Activated T-helper 2 cell treated with anti-CD3 and anti-CD28 coated beads, Interferon-gamma antibody, Interleukin-2, Interleukin-4, amounts not matched to agents 10 μg/mL and 5 μg/mL and 100 μg/mL, durations not matched to agents 14 hours and 24 hours and 36 hours (primary cell): ENCODE measurements at places on chromosomes 12 and 14. TPM values are rescaled to one million over a fixed set of nuclear protein-coding genes. Genes with fewer than 3 reads are reported as not detected.
A peak's percentile ranks its signal among the peaks of the same experiment; 100 is the strongest.

GRCh38 chr12:115223991-115224390 lies 540.0 kb upstream of the TBX3 start:
- no peak overlapping the region for H3K27ac ChIP-seq
- H3K27me3 ChIP-seq, result no peaks in the 10 kb centered on the region
- no peaks in the 10 kb centered on the region for H3K36me3 ChIP-seq
- no peak overlapping the region for H3K4me3 ChIP-seq
- H3K4me1 ChIP-seq, result no peaks in the 10 kb centered on the region

DNA sequence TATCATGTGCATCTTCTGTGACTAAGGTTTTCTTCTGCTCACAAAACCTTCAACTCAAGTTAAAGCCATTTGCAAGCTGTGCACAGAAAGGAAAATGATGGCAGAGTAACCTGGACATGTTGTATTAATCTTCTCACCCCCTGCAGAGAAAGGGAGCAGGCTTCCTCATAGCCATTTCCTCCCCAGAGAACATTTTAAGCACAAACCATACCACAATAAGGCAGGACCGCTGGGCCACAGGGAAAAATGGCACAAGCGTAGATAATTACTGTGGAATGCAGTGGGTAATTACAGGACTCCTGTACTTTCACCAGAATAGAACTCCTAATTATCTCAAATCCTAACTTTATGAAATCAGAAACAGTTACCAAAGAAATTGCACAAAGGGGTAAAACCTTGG lies 215.7 kb downstream of the KIF21A start:
- no peaks in the 10 kb centered on the region for H3K27me3 ChIP-seq
- H3K4me3 ChIP-seq, result no peak overlapping the region
- H3K36me3 ChIP-seq, result no peaks in the 10 kb centered on the region
- H3K27ac ChIP-seq, result no peak overlapping the region
- DNase-seq, result no peak
- no peaks in the 10 kb centered on the region for H3K4me1 ChIP-seq

GNB3 gene
- 1.2 and 1.3 TPM in 2 replicates for total RNA-seq

GRCh38 chr12:75481013-75481705 lies 604 bp downstream of the GLIPR1 start:
- H3K27ac ChIP-seq, result peak overlapping the region; percentile 92
- H3K4me1 ChIP-seq, result peaks cover 71% of the 10 kb centered on the region
- DNase-seq, result no peak
- H3K27me3 ChIP-seq, result peaks cover 1% of the 10 kb centered on the region

- DNase-seq, result no peak
- peaks cover 9% of the 10 kb centered on the region for H3K4me1 ChIP-seq
- no peak overlapping the region for H3K4me3 ChIP-seq
- no peak overlapping the region for H3K27ac ChIP-seq
- no peaks in the 10 kb centered on the region for H3K36me3 ChIP-seq
These were observed 39.4 kb upstream of the FBRSL1 start for GRCh38 chr12:132450418-132451171.

RNF212B gene
- not detected in 2 replicates for total RNA-seq

DNA sequence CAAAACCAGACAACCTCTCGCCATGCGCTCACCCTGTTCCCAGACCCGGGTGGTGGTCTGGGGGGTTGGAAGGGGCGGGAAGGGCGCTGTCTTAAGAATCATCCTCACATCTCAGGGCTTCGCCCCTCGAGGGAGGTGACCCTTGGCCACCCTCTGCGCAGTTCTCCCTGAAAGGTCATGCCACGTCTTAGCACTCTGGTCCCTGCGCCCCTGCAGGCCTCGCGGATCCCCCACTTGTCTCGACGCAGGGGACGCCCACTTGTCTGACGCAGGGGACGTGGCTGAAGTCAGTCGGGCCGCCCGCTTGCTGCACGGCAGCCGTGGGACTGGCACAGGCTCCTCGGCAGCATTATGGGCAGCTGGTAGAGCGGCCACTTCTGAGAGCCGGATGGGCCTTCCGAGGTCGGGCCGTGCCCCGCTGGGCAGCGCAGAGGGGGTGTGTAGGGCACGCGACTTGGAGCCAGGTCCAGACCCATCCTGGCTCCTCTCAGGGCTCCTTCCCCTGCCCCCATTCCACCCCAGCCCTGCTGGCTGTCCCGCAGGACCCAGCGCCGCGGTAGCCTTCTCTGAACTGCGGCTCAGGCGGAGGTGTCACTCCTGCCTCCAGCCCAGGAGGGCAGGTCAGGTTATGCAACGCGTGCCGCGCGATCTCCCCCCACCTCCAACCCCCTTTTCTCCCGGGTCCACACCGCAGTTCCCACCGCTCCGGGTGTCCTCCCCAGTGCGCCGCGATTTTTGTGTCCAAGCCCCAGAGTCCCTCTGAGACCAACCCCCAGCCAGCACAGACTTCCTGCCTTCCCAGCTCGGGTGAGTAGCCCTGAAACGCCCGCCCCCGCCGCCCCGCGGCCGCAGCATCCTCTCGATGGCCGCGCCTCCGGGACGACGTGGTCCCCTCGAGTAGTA lies 40.9 kb upstream of the CAPRIN2 start:
- peaks cover 28% of the 10 kb centered on the region for H3K27me3 ChIP-seq
- DNase-seq, result peak; percentile 54
- no peaks in the 10 kb centered on the region for H3K36me3 ChIP-seq
- peaks cover 22% of the 10 kb centered on the region for H3K4me1 ChIP-seq

DNA sequence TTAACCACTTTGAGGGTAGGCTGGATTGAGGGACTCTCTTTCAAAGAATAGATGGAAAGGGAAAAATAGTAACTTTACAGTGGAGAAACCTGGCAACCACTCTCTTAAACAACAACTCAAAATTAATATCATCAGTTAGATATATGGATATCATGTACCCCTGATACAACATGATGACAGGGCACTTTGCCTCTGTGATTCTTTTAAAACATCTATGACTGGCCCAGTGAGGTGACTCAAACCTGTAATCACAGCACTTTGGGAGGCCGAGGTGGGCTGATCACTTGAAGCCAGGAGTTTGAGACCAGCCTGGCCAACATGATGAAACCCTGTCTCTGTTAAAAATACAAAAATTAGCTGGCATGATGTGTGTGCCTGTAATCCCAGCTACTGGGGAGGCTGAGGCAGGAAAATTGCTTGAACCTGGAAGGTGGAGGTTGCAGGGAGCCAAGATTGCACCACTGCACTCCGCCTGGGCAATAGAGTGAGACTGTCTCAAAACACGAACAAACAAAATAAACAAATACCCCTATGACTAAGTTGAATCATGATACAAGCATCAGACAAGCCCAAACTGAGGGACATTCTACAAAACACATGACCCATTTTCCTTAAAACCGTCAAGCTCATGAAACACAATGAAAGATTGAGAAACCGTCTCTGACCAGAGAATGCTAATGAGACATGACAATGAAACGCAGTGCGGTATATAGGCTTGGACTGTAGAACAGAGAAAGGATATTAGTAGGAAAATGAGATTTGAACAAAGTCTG lies 26.4 kb upstream of the SLC7A8 start:
- no peaks in the 10 kb centered on the region for H3K4me1 ChIP-seq
- no peak overlapping the region for H3K27ac ChIP-seq
- no peaks in the 10 kb centered on the region for H3K36me3 ChIP-seq
- peaks cover 19% of the 10 kb centered on the region for H3K27me3 ChIP-seq
- no peak for DNase-seq

DNA sequence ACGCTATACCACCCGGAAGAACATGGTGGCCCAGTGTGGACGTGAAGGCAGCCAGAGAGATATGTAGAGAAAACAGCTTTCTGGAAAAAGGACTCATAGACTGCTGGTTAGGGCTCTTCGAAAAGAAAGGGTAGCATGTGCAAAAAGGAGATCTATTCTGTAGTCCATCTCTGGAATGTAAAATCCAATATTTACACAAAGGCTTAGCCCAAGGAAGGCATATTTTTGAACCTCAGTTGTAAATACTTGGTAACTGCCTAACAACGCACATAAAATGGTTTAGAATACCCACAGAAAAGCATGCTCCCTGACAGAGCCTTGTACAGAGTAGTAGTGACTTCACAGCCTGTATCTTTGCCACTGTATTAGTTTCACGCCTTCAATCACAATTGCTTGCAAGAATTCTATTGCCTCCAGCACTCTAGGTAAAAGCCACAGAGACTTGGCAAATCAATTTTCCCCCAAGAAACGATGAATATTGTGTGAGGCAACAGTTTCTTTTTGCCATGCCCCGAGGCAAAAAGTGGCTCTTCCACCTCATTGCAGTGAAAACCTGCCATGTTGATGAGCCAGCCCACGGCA lies 59.2 kb downstream of the TRIM9 start:
- no peaks in the 10 kb centered on the region for H3K4me1 ChIP-seq
- no peak for DNase-seq
- H3K4me3 ChIP-seq, result no peak overlapping the region
- no peak overlapping the region for H3K27ac ChIP-seq

COX8C gene
- total RNA-seq, result not detected in 2 replicates

DNA sequence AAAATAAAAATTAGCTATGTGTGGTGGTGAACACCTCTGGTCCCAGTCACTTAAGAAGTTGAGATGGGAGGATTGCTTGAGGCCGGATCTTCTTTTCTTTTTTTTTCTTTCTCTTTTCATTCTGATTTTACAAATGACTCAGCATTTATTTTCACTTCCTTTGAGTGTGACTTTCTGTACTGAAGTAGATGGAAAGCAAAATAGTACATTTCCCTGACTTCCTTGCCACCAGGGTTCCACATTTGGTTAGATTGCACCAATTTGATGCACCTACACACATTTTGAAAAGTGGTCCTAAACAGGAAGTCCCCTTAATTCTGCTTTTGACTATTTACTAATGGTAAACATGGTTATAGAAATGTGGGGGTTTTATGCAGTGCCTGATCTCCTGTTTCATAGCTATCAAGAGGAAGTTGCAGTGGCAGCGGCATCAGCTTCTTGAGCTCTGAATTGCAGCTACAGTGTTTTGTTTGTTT lies 13.0 kb upstream of the LEMD3 start:
- no peaks in the 10 kb centered on the region for H3K36me3 ChIP-seq
- peak overlapping the region; percentile 50 for H3K4me3 ChIP-seq
- H3K4me1 ChIP-seq, result peaks cover 17% of the 10 kb centered on the region
- H3K27ac ChIP-seq, result peak overlapping the region; percentile 73
- H3K27me3 ChIP-seq, result peaks cover 21% of the 10 kb centered on the region

DNA sequence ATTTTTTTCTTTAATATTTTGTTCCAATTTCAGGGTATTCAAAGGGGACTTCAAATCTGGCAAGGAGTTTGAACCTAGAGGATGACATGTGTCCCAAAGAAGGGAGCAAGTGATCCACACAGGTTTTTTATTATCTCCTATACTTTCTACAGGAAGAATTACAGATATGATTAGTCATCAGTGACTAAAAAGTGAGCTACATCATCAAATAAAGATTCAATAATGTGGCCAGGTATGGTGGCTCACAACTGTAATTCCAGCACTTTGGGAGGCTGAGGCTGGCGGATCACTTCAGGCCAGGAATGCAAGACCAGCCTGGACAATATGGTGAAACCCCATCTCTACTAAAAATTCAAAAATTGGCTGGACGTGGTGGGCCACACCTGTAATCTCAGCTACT lies 24.2 kb downstream of the GLT8D2 start:
- DNase-seq, result no peak
- H3K36me3 ChIP-seq, result no peaks in the 10 kb centered on the region
- H3K27ac ChIP-seq, result no peak overlapping the region
- H3K27me3 ChIP-seq, result peaks cover 21% of the 10 kb centered on the region
- no peaks in the 10 kb centered on the region for H3K4me1 ChIP-seq

- H3K27me3 ChIP-seq, result no peaks in the 10 kb centered on the region
- DNase-seq, result no peak
- H3K27ac ChIP-seq, result no peak overlapping the region
These were observed 2.4 kb upstream of the DGLUCY start for GRCh38 chr14:91111443-91111842.

DNA sequence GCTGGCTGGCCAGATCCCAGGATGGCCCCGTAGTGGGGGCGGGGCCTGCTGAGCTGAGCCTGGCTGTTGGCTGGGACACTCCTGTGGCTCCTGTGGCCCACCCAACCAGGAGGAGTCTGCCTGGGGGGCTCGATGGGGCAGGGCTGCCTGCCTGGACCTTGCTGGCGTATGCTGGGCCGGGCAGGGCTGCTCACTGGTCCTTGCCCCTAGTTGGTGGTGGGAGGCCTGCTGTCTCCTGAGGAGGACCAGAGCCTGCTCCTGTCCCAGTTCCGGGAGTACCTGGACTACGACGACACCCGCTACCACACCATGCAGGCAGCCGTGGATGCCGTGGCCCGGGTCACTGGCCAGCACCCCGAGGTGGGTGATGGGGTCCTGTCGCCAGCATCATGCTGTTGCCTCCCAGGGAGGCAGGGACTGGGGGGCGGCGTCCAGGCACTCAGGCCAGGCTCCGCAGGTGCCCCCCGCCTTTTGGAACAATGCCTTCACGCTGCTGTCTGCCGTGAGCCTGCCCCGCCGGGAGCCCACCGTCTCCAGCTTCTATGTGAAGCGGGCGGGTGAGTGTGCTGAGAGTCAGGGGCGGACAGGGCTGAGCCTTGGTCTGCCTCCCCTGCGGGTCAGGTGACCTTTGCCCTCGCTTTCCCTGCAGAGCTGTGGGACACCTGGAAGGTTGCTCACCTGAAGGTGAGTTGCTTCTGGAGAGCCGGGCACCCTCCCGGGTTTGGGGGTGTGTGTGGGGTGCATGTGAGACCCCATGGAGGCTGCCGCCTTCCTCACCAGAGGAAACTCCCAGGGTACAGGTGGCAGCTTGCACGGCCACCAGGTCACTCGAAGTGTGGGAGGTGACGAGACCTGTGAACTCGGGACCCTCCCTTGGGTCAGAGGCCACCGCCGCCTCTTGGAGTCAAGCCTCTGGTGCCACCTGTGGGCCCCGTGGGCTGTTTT lies 3.4 kb downstream of the NOC4L start:
- no peak overlapping the region for H3K4me3 ChIP-seq
- H3K36me3 ChIP-seq, result peaks cover 14% of the 10 kb centered on the region
- H3K27me3 ChIP-seq, result no peaks in the 10 kb centered on the region
- no peak overlapping the region for H3K27ac ChIP-seq
- DNase-seq, result no peak

CFAP73 gene
- total RNA-seq, result 0.14 TPM in 1 of 2 replicates, not detected in the other

DNA sequence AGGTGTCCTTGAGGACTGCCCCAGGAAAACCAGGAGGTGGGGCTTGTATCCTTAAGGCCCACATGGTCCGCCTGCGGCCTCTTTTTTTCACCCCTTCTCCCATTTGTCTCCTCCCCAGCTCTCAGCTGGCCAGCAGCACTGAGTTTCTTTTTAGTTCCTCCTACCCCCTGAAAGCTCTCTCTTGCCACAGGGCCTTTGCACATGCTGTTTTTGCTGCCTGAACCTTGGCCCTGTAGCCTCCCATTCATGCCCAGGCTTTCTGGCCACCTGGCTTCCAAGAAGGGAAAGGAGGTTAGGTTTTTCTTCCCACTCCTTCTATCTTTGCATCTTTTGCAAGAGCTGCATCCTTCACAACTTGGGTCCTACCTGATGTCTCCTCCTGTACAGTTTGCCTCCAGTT lies 358.1 kb downstream of the VRK1 start:
- H3K4me3 ChIP-seq, result no peak overlapping the region
- no peaks in the 10 kb centered on the region for H3K4me1 ChIP-seq
- no peak for DNase-seq
- no peaks in the 10 kb centered on the region for H3K36me3 ChIP-seq

MYBPC1 gene
- not detected in 2 replicates for total RNA-seq

TAS2R43 gene
- 1.1 and 1.8 TPM in 2 replicates for total RNA-seq

DNA sequence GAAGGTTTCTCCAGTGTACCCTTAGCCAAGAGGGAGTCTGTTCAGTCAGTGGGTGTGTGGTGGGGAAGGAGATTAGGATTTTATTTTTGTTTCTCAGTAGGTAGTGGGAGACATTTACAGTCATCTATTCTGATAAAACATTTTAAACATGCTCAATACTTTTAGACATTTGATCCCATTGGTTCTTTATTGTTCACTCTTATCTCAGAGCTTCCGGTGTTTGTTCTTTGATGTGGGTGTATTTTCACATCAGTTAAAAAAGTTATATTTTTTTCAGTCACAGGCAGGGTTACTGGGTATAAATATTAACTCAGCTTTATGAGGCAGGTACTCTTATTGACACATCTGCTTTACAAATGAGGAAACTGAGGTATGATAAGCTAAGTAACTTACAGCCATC lies 43.3 kb upstream of the LRRK2 start:
- no peaks in the 10 kb centered on the region for H3K36me3 ChIP-seq
- H3K27me3 ChIP-seq, result peaks cover 6% of the 10 kb centered on the region
- no peak overlapping the region for H3K27ac ChIP-seq
- no peak for DNase-seq
- peaks cover 11% of the 10 kb centered on the region for H3K4me1 ChIP-seq
